Activated naive CD4-positive, alpha-beta T cell (primary cell): ENCODE measurements at places on chromosomes 4 and X.
A peak's percentile ranks its signal among the peaks of the same experiment; 100 is the strongest.

GRCh38 chr4:62156205-62156604, 956.1 kb downstream of the ADGRL3 start:
- no peak for DNase-seq

- DNase-seq: no peak
Measured at GRCh38 chr4:119735165-119735651, 106.6 kb upstream of the PDE5A start.

- DNase-seq: no peak
Measured at GRCh38 chr4:121927948-121928347, 23.9 kb downstream of the TRPC3 start.

DNA sequence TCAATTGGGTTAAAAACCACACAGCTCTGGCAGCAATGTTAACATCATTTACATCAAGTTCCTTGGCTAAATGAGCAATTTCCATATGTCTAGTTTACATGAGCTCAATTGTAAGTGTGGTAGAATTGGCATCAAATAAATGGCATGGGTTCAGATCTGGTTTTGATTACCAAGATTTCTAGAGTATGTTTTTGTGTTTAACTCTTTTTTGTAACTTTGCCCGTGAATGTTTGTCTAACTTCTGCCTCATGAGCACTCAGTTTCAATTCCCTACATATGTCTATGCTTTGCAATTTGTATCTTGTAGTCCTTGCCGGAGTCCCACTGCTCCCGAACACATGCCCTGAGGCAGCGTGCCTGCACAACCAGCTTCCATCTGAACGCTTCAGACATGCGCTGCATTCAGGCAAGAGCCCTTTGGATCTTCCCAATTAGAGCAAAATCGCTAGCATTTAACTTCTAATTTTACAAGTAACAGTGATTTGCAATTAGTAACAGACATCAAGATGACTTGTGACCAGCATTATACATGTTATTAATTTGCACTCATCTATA, 644.4 kb downstream of the TRIML1 start:
- no peak for DNase-seq

- no peak for DNase-seq
Measured at GRCh38 chr4:91111556-91111955, 984.4 kb downstream of the CCSER1 start.

DNA sequence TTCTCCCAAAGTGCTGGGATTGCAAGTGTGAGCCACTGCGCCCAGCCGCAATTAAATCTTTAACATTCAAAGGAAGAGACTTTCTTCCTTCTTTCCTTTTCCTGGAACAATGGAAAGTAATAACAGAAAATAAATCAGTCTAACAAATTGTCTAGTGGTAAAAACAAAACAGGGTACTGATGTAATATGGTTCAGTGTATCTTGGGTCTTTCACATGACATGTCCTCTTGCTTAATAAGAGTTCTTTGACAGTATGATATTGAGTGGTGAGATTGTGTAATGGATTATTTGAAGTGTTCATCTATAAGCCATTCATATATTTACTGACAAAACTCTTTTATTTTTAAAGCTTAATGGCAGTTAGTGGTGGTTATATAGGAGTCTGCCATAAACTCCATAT, 256.6 kb downstream of the SPRY1 start:
- DNase-seq: no peak

GRCh38 chrX:102546828-102547493, 30.4 kb upstream of the TMSB15A start:
- no peak for DNase-seq

- DNase-seq: no peak
Measured at GRCh38 chrX:149630681-149631233, 835 bp downstream of the TMEM185A start.

DNA sequence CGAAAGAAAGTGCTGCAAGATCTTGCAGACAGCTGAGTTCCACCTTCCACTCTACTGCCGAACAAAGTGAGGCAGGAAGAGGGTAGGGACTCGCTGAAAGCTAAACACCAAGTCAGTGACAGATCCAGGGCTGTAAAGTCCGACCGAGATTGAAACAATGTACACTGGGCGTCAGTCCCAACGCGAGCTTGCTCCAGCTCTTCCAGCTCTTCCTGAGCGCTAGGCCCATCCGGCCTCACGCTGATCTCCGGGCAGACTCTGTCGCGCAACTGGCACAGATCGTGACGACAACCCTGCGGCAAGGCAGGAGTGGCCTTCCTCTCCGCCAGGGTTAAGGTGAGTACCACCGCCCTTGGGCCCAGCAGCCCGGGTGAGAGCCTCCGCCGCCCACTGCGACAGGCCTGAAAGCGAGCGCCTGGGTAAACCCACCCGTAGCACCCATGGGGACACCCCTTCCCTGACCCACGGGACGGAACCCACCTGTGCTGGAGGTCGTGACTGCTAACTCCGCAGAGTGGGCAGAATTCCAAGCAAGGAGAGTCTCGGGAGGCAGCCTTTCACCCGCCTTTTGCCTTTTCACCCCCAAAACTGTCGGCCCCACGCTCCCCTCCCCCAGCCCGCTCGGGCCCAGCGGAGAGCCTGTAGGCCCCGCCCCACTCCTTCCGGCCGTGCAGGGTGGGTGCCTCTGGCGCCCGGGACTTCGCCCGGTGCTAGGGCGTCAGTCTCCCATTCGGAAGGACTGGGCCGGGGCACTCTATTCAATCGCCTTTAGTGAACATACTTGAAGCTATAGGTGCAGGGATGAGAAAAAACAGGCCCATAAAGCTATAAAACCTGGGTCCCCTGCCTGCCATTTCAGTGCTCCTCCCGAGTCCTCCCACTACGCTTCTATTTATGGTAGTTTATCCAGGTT, at the start of gene TMLHE:
Gene TMLHE (minus strand): TSS at position 641 of the 913 bp plus-strand sequence. CDS start 67,676 bp downstream, outside the sequence.
- DNase-seq: peak; percentile 20

DNA sequence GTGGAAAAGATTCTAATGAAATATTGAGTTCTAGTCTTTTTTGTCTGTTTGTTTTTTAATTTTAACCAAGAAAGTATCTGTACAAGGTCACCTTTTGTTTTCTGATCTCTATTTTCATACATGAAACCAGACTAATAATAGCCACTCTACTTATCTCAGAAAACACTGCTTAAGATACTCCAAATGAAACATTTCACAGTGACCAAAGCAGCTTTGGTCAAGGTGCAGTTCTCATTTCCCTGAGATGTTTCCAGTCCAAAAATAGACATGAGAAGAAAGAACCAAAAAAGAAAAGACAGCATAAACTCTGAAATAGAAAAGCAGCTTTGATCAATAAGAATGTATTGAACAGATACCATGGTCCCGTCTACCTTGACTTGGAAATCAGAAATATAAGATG, 782.8 kb downstream of the RAB28 start:
- no peak for DNase-seq

DNA sequence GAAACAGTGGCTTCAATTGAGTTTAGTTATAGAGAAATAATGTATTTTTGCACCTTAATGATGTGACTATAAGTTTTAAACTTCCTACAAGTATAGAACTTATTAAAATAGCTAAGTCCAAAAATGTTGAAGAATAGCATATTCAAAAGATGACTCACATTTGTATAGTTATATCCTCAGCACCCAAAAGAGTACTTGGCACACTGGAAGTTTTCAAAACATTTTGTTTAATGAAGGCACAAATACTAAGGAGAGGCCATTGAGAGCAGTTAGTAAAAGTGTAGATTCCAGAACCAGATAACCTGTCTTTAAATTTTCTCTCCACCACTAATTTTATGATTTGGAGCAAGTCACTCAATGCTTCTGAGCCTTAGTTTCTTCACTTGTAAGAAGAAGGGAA, 226.9 kb upstream of the MID1 start:
- no peak for DNase-seq

DNA sequence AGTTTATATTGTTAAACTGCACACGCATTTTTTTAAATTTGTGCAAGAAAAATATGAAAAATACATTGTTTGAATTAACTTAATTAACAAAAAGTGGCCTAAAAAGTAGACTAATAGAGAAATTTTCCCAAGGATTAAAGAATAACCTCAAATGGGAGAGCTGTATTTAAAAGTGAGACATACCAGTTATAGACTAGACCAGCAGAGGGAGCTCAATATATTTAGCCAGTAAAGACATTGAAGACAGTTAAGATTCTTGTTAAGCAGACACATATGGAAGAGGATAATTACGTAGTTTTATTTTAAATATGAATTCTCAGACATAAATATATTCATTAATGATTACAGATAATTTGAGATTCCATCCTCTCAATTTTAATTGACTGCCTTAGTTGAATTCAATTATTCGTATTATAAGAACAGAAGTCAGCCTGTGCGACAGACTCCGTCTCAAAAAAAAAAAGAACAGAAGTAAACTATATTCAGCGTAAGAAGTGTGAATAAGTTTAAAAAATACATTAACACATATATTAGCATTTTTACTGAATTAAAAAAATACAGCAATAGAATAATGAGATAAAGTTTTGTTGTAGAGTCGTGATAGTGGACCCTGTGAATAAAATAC, 64.8 kb downstream of the GLRA3 start:
- DNase-seq: no peak

DNA sequence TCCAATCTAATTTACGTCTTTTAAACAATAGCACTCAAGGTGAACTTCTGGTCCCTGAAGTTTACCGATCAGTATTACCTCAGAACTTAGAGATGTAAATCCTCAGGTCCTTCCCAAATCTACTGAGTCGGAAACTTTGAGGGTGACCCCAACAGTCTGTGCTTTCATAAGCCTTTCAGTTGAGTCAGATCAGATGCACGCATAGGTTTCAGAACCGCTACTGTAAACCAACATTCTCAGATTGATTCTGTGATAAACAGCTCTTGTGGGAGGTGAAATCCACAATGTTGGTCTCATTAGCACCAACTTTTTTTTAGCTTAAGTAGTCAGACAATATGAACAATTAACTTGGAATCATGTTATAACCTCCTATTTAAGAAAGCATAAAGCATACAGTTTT, 86.0 kb downstream of the WWC2 start:
- no peak for DNase-seq

DNA sequence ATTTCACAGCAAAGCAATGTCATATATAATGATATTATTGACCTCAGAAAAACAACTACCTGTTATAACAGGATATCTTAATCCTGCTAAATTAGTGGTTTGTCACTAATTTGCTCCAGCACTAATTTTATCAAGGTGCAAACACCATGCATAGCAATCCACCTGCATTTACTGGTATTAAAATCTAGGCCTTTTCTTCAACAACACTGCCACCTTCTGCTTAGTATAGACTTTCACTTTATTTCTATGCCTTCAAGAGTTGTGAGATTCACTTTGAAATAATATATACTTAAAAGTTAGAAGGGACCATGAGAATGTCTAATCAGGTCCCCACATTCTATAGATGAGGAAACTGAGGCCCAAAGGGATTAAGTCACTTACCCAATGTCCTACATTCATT, 82.1 kb upstream of the IQCM start:
- no peak for DNase-seq

- no peak for DNase-seq
Measured at GRCh38 chr4:70842761-70843435, 3.2 kb upstream of the GRSF1 start.

- DNase-seq: no peak
Measured at GRCh38 chrX:555725-556666, 74.6 kb upstream of the SHOX start.

DNA sequence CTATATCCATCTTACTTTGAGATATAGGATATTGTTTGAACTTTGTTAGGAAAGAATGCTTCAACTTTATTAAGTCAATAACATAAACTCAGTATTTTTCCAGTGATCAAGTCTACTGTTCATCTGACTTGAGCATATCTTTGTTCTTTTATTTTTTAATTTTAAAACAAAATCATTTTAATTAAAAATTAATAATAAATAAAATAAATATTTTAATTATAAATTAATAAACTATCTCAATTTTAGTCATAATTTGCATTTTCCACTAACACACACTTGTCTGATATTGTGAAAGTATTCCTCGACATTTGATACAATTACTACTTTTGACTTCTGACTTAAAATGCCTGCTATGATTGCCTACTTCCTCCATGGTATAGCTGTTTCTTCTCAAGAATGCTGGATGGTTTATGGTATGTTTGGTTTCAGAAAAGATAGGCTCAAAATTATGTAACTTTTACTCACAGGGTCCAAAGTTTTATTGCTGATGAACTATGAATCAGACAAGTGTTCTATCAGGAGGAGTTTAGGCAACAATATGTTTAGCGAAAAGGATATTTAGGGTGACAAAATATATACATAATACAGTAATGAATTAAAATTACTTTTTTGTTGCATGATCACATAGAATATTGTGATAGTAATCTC, 1132.3 kb upstream of the PCDH10 start:
- DNase-seq: no peak

DNA sequence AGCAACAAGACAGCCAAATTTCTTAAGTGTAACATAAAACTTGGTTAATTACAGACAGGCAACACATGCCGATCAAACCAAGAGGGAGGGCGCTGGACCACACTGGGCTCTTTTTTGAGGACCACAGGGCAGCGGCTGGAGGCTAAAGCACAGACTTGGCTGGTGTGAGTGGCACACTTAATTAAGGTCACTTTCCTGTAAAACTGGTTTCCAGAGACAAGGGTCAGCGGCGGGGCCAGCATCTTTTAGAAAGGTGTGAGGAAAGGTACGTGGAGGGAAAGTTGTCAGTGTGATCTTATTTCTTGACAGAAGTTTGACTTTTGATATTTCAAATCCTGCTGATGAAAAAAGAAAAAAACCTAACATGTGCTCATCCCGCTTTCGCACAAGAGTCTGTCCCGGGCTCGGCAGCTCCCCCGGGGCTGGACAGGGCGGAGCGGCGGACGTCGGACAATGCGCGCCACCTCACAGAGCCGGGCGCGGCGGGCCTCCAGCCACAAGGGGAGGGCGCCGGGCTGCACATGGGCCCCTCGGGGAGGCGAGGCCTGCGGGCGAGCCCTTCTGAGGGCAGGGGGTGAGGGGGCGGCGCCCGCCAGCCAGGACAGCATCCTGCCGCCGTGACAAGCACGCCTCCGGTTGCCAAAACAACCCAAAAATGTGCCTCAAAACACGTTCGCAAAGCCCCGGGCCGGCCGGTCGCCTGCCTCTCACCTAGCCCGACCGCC, 660 bp upstream of the HSPA4L start:
- DNase-seq: no peak

- DNase-seq: no peak
Measured at GRCh38 chr4:143023239-143023918, 161.3 kb upstream of the USP38 start.

GRCh38 chr4:80107374-80107773, 34.3 kb upstream of the ANTXR2 start:
- no peak for DNase-seq

DNA sequence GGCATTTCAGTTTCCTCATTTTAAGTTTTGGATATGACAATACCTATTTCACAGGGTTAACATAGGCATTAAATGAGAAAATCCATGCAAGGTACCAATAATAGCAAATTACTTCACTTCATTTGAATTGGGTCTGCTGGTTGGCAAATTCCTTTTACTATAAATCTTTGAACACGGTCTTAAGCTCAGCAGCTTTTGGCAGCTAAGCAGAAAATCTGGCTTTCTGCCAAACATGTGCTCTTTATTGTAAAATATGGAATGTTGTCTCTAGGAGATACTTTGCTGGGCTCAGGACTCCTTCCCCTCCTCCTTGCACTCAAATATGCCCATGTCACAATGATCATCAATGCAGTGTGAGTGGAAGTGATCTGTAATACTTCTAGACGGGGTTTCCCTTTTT, 16.8 kb upstream of the DMP1 start:
- no peak for DNase-seq
